RPMI7951 (cell line): ENCODE measurements at places on chromosomes 1 and 21.

DNA sequence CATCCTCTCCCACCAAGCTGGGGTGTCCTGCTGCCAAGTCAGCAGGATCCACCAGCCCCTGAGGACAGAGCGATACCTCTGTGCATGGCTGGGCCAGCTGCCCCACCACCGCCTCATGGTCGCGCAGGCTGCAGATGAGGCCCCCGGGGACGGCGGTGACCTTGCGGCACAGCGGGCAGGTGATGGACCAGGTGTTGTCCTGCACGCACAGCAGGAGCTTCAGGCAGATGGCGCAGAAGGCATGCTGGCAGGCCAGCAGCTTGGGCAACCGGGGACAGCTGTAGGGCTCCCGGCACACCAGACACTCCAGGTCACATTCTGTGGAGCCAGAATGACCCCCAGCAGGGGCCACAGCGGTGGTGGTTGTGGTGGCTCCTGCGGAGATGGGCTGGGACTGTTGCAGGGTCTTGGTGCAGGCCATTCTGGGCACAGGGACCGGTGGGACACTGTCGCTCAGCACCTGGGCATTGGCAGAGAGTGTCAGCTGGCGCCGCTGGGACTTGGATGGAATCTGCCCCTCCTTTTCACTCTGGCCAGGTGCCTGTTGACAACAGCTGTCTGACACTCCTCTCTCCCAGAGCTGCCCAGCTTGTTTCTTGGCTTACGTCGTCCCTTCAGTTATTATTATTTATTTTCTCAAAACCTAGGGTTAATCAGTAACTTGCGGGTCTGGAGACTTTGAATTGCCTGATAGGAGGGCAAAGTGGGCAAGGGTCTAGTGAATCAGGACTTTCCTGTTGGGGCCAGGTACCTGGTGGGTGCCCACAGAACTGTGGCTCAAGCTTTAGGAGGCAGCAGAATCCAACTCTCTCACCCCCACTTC, at the start of gene RNF186:
RNF186 (minus strand) TSS at position 603 of the 823 bp plus-strand sequence; CDS start at position 421, 182 bp downstream.
- DNase-seq = no peak

GRCh38 chr1:62022382-62022983, 172.2 kb upstream of the L1TD1 start:
- DNase-seq = no peak

- no peak for DNase-seq
Measured at GRCh38 chr1:112817555-112818373, 102.6 kb upstream of the PPM1J start.

GRCh38 chr1:245292553-245292952, 137.8 kb downstream of the KIF26B start:
- no peak for DNase-seq

DNA sequence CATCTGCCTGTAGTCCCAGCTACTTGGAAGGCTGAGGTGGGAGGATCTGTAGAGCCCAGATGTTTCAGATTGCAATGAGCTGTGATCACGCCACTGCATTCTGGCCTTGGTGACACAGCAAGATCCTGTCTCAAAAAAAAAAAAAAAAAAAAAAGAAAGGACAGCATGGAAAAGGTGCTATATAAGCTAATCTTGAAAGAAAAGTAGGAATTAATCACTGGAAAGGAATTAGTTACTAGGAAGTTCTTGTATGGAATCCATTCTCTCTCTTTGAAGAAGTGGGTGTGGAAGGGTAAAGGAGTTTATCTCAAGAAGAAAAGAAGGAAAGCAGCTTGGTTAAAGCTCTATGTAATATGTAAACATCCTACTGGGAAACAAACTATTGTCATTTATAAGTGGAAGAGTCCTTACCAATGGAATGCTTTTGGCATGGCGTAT, 339.2 kb downstream of the DPYD start:
- peak; percentile 61 for DNase-seq

DNA sequence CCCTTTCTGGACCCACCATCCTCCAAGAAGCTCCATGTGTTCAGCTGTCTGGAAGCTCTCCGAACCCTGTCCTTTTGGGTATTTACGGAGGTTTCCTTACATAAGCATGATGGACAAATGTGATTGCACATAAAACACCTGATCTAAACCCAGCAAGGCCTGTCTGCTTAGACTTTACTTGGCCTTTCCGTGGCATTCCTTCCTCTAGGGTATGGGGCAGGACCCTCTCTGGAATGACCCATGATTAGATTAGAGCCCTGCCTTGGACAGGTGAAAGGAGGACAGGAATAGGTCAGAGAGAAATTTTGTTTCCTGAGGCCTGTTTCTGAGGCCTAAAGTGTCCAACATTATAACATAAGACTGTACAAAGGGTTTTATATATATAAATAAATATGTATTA, 16.9 kb downstream of the PTPRU start:
- no peak for DNase-seq

GRCh38 chr1:232904566-232904965, 45.8 kb upstream of the NTPCR start:
- DNase-seq = peak; percentile 82

DNA sequence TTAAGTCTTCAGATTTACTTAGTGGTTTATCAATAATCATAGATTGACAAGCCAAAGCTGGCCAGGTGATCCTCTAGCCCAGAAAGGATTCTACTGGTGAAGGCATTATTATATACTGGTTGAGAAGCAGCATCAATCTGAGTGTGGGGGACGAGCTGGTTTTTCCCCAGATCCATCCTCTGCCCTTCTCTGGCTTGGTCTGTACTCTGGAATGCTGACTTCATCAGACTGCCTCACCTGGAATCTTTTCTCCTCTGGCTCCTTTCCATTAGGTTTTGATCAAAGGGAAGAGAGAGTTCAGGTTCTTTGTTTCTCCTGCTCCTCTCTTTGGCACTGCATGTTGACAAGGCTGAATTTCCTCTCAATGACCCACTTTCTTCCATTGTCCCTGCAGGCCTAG, 93.9 kb downstream of the KCTD3 start:
- DNase-seq = no peak

DNA sequence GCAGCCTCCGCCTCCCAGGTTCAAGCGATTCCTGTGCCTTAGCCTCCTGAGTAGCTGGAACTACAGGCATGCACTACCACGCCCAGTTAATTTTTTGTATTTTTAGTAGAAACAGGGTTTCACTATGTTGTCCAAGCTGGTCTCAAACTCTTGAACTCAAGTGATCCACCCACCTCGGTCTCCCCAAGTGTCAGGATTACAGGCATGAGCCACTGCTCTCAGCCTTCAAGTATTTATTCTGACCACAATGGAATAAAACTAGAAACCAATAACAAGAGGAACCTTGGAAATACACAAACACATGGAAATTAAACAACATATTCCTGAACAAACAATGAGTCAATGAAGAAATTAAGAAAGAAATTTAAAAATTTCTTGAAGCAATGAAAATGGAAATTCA, 32.7 kb upstream of the DR1 start:
- no peak for DNase-seq

DNA sequence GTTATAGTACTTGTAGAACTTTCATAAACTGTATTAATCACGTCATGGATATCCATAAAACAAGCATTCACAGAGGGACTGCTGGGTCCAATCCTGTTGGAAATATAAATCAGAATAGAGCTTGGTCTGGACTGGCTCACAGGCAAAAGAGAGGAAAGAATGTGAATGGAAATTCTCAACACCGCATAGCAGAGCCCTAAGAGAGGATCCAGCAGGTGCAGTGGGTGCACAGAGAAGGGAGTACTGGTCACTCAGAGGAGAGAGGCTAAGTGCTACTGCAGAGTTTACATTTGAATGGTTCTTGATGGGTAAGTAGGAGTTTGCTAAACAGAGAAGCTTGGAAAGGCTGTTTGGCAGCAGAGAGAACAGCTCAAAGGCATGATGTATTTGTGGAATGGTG, 231.7 kb downstream of the PAPPA2 start:
- DNase-seq = no peak

DNA sequence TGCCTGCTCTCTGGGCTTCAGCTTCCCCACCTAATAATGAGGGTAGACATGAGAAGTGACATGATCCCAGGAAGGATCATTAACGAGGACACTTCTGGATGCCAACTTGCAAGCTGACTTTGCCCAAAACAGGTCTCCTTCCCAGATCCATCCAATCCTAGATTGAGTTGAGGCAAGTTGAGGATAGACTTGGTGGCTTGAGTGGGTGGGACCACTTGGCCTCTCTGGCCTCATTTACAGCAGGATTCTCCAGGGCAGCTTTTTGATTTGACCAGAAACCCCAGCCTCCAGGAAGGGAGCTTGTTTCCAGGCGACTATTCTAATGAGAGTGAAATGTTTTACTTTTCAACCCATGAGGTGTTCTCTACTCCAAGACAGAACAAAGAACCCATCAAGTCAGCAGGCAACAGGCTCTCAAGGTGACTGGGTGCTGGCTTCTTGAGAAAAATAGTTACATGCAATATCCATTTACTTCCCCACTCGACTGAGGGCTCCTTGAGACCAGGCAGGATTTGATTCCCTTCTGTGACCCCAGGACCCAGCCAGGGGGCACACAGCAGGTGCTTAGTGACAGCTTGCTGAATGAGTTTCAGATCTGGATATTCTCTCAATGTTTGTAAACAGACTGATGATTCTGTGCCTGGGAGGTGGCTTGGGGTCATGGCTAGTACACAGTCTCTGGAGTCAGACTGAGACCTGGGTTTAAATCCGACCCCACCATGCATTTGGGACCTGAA, 128.2 kb downstream of the DMRTB1 start:
- no peak for DNase-seq

- DNase-seq = peak; percentile 99
Measured at GRCh38 chr1:150629115-150629928, at the start of gene ENSA. TSS of gene ENSA (minus strand) at chr1:150629612. CDS start at chr1:150629470, 142 bp downstream.

- DNase-seq = no peak
Measured at GRCh38 chr1:50421768-50422674, 1.2 kb downstream of the DMRTA2 start.

- DNase-seq = no peak
Measured at GRCh38 chr1:234400773-234401172, 27.5 kb downstream of the COA6 start.

- DNase-seq = no peak
Measured at GRCh38 chr1:25945761-25946160, 39.5 kb upstream of the STMN1 start.

DNA sequence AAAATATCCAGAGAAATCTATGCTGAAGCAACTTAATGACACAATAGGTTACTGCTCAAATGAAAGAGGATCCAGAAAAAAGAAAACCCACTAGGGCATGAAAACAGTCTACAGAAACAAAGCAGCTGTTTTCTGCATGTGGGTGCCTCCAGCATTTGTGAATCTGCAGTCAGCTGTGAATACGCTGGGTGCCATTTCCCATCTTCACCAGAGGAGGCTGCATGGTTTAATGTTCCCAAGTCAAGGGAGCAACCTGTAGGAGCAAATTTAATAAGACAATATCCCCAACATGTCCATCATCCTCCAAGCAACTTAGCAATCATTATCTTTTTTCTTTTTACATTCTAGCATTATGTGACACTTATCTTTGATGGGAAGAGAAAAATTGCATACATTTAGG, 396.6 kb downstream of the BRINP2 start:
- DNase-seq = no peak

DNA sequence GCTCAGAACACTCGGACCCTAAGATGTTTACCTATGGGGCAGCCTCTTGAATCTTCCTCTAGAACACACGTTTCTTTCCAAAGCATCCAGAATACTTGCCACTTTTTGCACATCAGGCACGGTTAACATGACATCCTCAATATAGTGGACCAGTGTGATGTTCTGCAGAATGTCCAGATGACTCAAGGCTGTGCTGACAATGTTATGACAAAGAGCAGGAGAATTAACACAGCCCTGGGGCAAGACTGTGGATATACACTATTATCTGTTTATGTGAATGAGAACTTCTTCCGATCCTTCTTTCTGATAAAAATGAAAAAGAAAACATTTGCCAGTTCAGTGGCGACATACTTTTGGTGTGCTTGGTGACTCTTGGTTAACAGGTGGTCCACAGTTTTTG, 154.3 kb downstream of the PDE4B start:
- DNase-seq = peak; percentile 34

- no peak for DNase-seq
Measured at GRCh38 chr1:44512313-44512885, 107.3 kb downstream of the RNF220 start.

GRCh38 chr1:28233264-28233606, 406 bp upstream of the DNAJC8 start:
- DNase-seq = no peak

DNA sequence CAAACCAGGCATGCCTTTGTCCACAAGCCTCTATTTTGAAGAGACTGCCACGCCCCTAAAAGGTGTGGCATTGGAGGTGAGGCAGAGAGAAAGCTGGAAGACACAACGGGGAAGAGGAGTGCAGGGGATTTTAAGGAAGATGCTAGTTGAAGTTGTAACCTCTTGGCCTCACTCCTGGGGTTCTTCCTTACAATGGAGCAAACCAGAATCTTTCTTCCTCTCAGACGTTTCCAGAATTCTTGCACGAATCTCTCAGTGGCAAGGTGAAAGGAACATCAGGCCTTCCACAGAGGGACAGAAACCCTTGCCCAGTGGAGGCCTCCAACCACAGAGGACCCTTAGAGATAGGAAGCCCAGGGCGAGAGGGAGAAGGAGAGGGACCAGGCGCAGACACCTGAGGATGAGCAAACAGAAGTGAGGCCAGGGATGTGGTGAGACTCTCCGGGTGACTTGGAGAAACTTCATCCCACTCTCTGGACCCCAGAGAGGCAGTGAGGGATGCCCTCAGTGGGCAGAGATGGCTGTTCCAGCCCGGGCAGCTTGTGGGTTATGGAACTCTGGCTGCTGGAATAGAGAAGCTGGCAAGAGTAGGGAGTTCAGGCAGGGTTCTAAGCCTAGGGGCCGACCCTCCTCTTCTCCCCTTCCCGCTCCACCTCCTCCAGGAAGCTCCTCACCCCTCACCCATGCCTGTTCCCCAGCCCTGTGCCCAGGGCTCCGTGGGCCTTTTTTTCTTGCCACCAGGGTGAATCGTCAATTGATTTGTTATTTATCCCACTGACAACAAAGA, 136.8 kb upstream of the RUNX3 start:
- DNase-seq = no peak

DNA sequence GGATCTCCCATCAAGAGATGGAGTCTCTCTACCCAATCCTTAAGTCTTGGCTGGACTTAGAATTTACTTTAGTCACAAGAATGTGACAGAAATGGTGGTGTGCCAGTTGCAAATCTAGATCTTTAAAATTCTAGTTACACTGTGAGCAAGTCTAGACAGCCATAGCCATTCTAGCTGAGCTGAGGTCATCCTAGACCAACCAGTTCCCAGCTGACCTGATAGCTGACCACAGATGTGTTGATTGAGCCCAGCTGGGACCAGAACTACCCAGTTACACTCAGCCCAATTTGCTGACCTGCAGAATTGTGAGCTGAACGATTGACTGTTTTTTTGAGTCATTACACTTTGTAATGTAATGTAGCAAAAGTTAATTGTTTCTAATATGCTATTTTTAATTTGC, 251.8 kb downstream of the ADGRL2 start:
- no peak for DNase-seq

- peak; percentile 61 for DNase-seq
Measured at GRCh38 chr1:37486680-37487618, 12.6 kb downstream of the ZC3H12A start.

- peak; percentile 40 for DNase-seq
Measured at GRCh38 chr1:236141447-236142252, 689 bp upstream of the GPR137B start.
